GM12865 (cell line): ENCODE measurements at places on chromosomes 2 and 18.

- no peak for DNase-seq
Observed at GRCh38 chr18:52060607-52061304, 279.2 kb upstream of the DCC start.

GRCh38 chr2:177335917-177336450 lies 56.6 kb upstream of the AGPS start:
- no peak for DNase-seq

- DNase-seq: no peak
Observed at GRCh38 chr2:49831698-49832367, 677.5 kb upstream of the FSHR start.

GRCh38 chr2:127041259-127041970 lies 65.5 kb downstream of the BIN1 start:
- no peak for DNase-seq

DNA sequence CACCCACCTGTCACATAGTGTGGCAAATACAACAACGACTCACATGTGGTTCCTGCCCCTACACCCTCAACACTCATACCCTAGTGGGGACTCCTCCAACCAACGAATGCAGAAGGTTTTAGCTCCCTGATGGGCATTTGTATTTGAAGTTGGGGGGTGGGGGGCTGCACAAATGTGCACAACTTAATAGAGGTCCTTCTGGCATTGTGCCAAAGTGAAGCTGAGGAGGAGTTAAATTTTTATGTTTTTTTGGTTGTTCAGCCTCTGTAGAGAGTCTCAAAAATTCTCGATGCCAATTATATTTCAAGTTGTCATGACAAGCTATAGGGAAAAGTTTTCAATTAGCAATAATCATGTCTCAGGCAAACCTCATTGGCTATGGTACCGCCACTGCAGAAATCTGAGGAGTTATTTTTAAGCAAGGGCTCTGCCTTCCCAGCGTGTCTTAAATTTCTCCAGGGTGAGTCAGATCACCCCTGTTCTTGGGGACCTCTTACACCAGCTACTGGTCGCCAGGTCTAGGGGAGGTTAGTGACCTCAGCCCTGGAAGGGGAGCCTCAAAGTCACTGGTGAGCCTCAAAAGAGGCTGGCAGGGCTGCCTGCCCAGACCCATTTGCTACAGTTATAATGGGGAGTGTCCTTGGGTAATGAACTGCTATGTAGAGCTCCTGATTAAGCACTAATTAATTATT lies 102.7 kb upstream of the TAF1B start:
- DNase-seq: no peak

GRCh38 chr2:124520953-124521352 lies 495.9 kb downstream of the CNTNAP5 start:
- no peak for DNase-seq

GRCh38 chr2:202317080-202317857 lies 51.7 kb downstream of the NOP58 start:
- no peak for DNase-seq

DNA sequence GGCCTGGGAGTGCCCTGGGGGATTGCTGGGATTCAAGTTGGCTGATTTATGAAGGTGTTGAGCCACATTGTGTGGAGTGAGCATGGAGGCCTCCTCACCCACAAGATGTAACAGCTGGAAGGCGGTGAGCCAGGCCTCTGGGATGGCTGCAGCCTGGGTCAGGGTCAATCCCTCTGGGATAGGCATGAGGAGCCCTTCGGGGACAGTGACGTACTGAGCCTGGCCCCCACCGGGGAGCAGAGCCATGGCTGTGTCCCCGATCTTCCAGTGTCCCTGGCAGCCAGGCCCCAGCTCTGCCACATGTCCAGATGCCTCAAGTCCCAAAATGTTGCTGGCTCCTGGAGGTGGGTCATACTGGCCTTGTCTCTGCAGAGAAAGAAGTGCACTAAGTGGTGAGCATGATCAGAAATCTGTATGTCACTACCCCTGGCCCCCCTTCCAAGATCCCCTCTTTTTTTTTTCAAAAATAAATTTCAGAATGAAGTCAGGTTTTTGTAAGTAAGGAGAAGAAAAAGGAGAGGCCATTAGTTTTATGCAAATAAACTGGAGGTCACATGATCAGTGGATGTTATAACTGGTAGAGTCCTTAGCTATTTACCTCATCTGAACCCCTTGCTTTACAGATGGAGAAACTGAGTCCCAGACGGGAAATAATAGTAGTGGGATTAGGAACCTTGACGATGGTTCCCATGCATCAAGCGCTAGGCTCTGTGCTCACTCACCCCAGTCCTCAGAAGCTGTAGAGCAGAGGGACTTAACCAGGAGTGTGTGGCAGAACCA lies 1.7 kb downstream of the TP53I3 start:
- DNase-seq: no peak
